ENCODE measurements at places on chromosomes 11 and 22. TPM values are rescaled to one million over a fixed set of nuclear protein-coding genes. Genes with fewer than 3 reads are reported as not detected.

GRCh38 chr22:49009359-49010063 lies 818.2 kb downstream of the BRD1 start:
- no peak overlapping the region for H3K4me3 ChIP-seq
- H3K4me1 ChIP-seq = no peaks in the 10 kb centered on the region
- DNase-seq = no peak
- no peaks in the 10 kb centered on the region for H3K27me3 ChIP-seq

The CCDC116 gene
- total RNA-seq = 0.54 TPM

The OR5A1 gene
- not detected for total RNA-seq

The WBP2NL gene
- total RNA-seq = not detected

The CHRM1 gene
- not detected for total RNA-seq

The FGF19 gene
- not detected for total RNA-seq

- H3K27ac ChIP-seq = no peak overlapping the region
- no peaks in the 10 kb centered on the region for H3K4me1 ChIP-seq
- no peak overlapping the region for H3K4me3 ChIP-seq
- DNase-seq = no peak
- H3K27me3 ChIP-seq = no peaks in the 10 kb centered on the region
Measured at GRCh38 chr22:47299211-47299862, 536.9 kb downstream of the TBC1D22A start.

GRCh38 chr11:55707029-55707428 lies 45.0 kb downstream of the OR4C6 start:
- DNase-seq = peak; percentile 51
- H3K36me3 ChIP-seq = no peaks in the 10 kb centered on the region
- H3K27me3 ChIP-seq = no peaks in the 10 kb centered on the region
- no peaks in the 10 kb centered on the region for H3K4me1 ChIP-seq
- H3K27ac ChIP-seq = no peak overlapping the region

- peaks cover 26% of the 10 kb centered on the region for H3K27me3 ChIP-seq
- no peak overlapping the region for H3K27ac ChIP-seq
- peaks cover 9% of the 10 kb centered on the region for H3K4me1 ChIP-seq
- no peak overlapping the region for H3K4me3 ChIP-seq
Measured at GRCh38 chr11:70268526-70268925, 2.0 kb upstream of the PPFIA1 start.

DNA sequence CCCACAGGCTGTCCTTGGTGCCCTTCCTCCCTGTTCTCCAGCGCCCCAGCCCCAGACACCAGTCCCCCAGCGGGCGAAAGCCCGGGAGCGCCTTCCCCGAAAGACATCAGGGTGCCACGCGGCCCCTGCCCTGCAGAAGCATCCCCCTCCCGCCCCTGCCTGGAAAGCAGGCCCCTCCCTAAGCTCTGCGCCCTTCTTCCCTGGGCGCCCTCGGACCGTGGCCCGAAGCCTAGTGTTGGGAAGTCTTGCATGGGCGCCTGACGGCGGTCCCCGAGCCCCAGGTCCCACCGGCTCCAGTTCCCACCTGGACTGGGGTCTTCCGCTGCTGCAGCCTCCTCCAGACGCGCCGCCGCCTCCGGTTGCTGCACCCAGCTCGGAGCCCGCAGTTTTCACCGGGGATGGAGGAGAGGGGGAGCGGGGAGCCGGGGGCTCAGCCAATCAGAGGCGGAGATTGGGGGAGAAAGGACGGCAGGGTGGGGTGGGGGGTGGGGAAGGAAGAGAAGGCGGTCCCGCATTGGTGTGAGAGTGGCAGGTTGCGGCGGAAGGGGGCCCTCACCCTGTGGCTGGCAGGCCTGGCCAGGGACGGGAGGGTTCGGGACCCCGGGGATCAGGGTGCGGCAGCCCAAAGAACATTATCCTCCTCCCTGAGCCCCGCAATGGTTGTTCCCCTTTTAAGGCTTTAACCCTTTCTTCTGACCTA lies at the start of gene THY1:
THY1 (minus strand) TSS at position 364 of the 700 bp plus-strand sequence. CDS start 2,267 bp downstream, outside the sequence.
- no peaks in the 10 kb centered on the region for H3K27me3 ChIP-seq
- peak; percentile 77 for DNase-seq
- H3K27ac ChIP-seq = peak within 1 kb of the TSS; percentile 76
- H3K4me3 ChIP-seq = peak within 1 kb of the TSS; percentile 98
- peaks cover 18% of the 10 kb centered on the region for H3K36me3 ChIP-seq

DNA sequence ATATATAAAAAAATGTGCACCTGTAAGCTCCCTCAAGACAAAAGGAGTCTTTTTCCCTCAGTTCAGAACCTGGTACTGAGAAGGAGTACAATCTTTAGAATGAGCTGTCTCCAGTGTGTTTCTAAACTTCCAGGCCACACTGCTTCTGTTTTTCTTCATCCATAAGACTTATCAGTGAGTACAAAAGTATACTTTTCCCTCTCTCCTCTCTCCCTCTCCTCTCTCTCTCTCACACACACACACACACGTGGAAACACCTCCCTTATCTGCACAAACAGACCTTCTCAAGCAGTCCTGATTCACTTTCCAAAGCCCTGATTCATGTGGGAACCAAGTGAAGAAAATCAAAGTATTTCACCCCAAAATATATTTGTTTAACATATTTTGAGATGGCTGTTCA lies 220.7 kb upstream of the UBASH3B start:
- no peaks in the 10 kb centered on the region for H3K4me1 ChIP-seq
- DNase-seq = no peak
- H3K27me3 ChIP-seq = no peaks in the 10 kb centered on the region
- H3K4me3 ChIP-seq = no peak overlapping the region
- no peak overlapping the region for H3K27ac ChIP-seq

The INS gene
- total RNA-seq = not detected

DNA sequence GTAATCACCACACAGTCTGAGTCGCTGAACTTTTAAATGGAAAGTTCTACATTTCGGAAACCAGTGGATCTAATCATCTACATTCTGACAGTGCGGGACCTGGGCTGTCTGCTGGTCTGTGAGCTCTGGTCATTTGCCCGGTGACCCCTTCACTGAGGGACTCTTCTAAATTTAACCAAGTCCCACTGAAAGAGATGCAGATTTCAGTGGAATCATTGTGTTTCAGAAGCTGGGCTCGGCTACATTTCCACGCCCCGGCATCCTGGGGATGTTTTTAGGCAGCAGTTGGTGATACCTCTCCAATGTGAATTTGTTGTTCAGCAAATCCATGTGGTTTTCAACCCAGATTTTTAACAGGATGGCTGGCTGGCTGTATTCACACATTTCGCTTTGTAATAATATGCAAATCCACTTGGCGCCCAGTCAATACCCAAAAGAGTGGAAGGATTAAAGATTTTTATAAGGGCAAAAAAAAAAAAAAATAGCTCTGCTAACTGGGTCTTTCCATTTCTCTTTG lies 145.5 kb upstream of the RASSF10 start:
- peak overlapping the region; percentile 52 for H3K27ac ChIP-seq
- no peak for DNase-seq
- H3K4me1 ChIP-seq = peaks cover 26% of the 10 kb centered on the region
- peaks cover 13% of the 10 kb centered on the region for H3K36me3 ChIP-seq
- H3K27me3 ChIP-seq = no peaks in the 10 kb centered on the region

The MMP27 gene
- total RNA-seq = not detected

DNA sequence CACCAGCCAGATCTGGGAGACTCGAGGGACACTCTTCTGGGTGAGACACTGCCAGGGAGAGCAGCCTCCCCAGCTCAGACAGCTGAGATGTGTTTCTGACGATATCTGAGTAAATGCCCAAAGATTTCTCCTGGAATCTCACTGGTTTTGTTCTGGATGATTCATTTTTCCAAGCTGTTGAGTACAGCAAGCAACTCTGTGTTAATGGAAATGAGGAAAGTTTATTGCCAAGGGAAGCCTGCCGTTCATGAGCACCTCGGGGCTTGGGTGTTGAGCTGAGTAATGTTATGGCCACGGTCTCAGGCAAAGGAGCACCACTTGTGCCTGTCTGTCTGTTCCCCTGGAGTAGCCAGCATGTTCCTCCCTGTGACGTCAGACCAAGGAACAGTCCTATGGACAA lies 1132.4 kb downstream of the BRD1 start:
- H3K36me3 ChIP-seq = no peaks in the 10 kb centered on the region
- DNase-seq = peak; percentile 13
- H3K4me1 ChIP-seq = no peaks in the 10 kb centered on the region
- H3K4me3 ChIP-seq = no peak overlapping the region
- no peak overlapping the region for H3K27ac ChIP-seq

DNA sequence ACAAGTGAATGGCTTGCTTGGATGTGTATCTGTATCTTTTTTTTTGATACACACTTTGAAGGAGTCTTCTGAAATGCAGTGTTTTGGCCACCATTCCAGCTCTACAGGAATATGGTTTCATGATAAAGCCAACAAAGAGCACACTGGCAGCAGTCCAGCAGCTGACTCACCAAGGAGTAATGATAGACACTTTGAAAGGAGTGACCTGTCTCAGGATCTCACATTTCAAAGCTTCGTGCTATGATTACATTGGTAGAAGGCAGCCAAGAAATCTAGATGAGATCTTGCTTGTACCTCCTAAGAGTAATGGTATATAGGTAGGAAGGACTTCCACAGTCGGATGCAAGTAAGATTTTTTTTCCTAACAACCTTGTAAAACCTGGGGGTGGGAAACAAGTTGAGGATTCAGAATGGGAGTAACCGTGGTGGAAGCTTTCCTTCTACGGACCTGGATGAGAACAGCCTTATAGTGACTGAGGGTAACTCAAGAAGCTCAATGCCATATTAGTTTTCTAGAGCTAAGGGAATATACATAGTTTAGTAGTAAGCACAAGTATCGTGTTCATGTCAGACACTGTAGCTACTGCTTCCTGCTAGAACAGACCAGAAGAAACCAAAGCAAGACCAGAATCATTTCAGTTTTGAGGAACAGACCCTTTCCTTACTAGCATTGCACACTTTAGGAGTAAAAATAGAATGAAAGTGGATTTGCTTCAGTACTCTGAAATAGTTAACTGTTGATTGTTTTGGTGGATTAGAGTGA lies 25.0 kb downstream of the MTMR3 start:
- no peak overlapping the region for H3K4me3 ChIP-seq
- peak; percentile 83 for DNase-seq
- no peak overlapping the region for H3K27ac ChIP-seq
- peaks cover 26% of the 10 kb centered on the region for H3K4me1 ChIP-seq

The GP1BB gene
- 10.2 TPM for total RNA-seq

GRCh38 chr11:95650276-95650675 lies 139.3 kb downstream of the FAM76B start:
- no peaks in the 10 kb centered on the region for H3K4me1 ChIP-seq
- H3K4me3 ChIP-seq = no peak overlapping the region
- no peak for DNase-seq
- H3K27ac ChIP-seq = no peak overlapping the region
